ENCODE measurements at places on chromosomes 5 and 9.

DNA sequence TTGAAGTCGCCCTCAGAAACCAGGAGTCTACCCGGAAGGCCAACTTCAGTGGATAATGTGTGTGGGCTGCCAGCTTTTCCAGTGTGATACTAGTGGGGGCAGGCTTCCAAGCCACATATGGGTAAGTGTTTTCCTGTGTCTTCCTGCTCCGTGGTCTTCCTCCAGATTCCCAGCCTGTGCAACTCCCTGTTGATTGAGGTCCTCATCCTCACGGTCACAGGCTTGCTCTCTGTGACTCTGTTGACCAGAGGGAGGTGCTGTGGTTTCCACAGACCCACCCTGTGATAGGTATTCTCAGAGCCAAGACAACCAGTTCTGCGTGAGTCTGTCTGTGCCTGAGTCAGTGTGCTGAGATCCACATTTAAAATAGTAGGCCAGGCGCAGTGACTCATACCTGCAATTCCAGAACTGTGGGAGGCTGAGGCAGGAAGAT is 388.0 kb upstream of the IRX2 start:
- no peak for DNase-seq

- DNase-seq, result no peak
Observed at GRCh38 chr5:157582731-157583620, 7.4 kb upstream of the ADAM19 start.

DNA sequence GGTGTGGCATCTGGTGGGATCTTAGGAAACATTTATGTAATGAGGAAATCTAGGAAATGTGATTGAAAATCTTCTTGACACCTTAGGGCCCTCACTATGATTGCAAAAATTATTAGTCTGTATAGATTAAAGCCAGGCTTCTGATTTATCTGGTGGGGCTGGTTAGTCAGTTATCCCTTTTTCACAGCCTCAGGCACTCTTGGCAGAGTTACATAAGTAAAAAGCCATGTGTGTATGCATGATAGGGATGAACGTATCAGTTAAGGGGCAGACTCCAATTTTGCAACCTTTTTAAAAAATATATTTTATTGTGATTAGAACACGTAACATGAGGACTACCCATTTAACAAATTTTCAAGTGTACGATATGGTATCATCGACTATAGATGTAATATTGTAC is 30.6 kb upstream of the RAB14 start:
- no peak for DNase-seq

DNA sequence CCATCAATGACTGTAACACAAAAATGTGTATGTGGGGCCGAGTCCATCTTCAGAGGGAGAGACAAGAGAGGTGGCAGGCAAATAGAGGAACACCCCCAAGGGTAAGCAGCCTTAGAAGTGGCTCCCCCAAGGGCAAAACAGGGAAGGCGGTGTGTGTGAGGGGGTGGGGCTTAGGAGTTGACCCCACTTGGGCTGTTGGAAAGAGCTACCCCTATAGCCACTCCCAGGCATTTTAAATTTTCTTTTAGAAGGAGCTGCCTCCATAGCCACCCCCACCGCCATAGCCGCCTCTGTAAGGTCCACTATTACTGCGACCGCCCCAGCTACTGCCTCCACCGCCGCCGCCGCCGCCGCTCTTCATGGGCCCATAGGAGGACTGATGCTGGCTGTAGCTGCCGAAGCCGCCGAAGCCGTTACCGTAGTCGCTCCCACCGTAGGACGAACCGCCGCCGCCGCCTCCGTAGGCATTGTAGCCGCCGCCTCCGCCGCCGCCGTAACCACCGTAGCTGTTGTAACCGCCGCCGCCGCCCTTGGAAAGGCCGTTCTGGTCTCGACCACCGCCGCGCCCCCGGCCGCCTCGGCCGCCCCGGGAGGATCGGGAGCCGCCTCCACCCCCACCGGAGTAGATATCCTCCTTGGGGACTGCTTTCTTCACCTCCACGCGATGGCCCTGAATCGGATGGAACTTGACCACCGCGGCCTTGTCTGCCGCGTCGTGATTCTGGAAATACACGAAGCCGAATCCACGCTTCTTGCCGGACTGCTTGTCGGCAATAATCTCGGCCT is 1.1 kb downstream of the HNRNPA0 start:
- peak; percentile 36 for DNase-seq

- DNase-seq, result no peak
Observed at GRCh38 chr5:76850543-76851145, 830 bp downstream of the S100Z start.

GRCh38 chr9:36288070-36288469 is 29.8 kb upstream of the GNE start:
- DNase-seq, result no peak

- DNase-seq, result no peak
Observed at GRCh38 chr5:135046661-135047346, 12.8 kb upstream of the PITX1 start.

GRCh38 chr9:91882627-91883026 is 67.4 kb downstream of the ROR2 start:
- DNase-seq, result no peak

DNA sequence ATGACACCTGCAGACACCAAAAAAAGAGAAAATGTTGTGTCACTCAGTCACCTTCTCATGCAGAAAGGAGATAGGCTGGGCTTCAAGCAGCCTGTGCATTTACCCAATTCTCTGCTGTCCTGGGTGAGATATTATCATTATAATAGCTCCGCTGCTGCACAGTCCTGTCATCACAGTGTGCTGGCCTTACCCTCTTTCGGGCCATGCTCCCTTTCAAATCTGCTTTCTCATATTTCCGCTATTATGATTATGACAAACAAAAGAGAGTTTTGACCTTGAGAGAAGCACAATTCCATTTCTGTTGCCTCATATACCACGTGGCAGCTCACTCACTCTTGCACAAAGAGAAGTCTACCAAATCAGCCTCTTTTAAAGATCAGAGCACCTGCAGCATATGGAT is 1350.1 kb upstream of the ACO1 start:
- DNase-seq, result no peak

DNA sequence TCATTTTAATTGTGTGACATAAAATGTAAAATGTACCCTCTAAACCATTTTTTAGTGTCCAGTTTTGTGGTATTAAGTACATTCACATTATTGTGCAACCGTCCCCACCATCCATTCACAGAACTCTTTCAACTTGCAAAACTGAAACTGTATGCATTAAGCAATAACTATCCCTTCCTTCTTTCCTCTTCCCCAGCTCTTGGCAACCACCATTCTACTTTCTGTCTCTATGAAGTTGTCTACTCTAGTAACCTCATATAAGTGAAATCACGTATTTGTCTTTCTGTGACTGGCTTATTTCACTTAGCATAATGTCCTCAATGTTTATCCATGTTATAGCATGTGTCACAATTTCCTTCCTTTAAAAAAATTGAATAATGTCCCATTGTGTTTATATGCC is 142.4 kb downstream of the C9orf152 start:
- DNase-seq, result no peak

DNA sequence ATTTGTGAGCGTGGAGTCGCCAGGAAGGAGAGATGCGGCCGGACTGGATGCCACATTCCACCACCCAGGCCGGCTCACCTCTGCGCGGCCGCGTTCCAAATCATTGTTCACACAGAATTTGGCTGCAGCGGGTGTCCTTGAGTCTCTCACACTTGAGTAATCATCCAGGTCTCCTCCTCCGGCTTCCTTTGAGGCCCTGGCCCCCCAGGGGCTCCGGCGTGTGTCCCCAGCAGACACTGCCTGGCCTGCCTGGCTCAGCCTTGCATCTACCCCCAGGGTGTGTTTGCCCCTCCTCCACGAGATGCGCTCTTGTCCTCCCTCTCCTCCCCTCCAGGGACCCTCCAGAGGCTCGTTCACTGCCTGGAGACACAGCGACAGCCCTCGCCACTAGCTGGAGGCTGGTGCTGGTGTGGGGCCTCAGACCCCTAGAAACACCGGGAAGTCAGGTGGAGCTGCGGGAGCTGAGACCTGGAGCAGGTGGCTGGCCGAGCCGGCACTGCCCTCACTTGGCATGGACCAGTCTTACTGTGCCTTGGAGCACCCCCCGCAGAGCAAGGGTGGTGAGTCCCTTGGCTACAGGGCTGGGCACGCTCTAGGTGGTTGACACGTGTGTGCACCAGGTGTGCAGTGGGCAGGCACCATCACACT is 7.0 kb upstream of the SLC9A3 start:
- no peak for DNase-seq

DNA sequence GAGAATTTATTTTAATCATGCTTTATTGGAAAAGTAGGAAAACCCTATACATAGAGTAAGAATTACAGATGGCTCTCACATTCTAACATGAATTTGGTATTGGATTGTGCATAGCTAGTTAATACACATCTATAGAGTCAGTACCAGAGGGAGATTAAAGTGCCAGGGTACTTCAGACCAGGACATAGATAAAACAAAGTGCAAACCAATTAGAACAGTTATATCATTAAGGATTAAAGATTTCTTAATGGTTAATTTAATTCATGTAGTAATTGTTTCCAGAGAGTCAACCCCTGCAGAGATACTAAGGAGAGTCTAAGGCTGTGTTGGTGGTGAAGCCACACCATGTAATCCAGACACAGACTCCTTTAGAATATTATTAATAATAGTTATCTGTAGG is 8.8 kb downstream of the ISOC1 start:
- DNase-seq, result no peak

- no peak for DNase-seq
Observed at GRCh38 chr9:20023961-20024571, 235.2 kb upstream of the SLC24A2 start.

- DNase-seq, result no peak
Observed at GRCh38 chr9:137619240-137620047, 639 bp downstream of the EHMT1 start.

- DNase-seq, result no peak
Observed at GRCh38 chr5:73170522-73170921, 2.5 kb upstream of the TMEM174 start.

DNA sequence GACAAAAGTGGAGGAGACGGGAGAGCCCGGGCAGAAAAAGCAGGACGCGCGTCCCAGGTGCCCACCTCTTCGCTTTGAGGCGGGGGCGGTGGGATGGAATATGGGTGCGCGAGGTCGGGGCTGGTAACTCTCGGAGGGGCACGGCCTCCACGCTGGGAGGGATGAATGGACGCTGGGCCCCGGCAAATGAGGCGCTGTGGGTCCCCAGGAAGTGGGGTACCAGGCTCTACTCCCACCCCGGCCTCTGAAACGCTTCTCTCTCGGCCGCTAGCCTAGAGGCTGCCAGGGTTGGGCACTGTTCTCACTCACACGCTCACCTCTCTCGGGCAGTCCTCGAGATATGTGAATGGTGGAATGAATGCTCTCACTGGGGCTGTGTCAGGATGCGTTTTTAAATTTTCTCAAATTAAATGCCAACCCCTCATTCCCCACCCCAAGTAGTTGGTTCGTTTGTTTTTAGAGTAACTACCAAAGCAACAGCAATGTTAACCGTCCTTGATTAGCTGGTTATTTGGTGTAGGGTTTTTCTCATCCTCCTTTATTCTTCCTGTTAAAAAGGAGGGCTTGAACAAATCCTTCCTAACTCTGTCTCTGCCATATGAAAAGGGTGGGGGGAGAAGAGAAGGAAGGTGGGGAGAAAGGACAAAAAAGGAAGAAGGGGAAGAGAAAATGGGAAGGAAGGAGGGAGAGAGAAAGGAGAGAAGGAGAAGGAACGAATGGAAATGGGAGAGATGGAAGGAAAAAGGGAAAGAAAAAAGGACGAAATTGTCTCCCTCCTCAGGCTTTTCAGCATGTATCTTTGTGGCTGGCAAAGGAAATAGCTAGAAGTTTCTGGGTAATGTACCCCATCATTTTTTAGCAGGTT is 1.3 kb upstream of the EBF1 start:
- no peak for DNase-seq

GRCh38 chr9:77507212-77507961 is 140.7 kb downstream of the GNA14 start:
- no peak for DNase-seq

GRCh38 chr5:174876-175465 is 16.3 kb upstream of the LRRC14B start:
- DNase-seq, result no peak

- no peak for DNase-seq
Observed at GRCh38 chr9:24118190-24118589, 292.1 kb upstream of the ELAVL2 start.

GRCh38 chr9:135309763-135310125 is 169.8 kb upstream of the PPP1R26 start:
- no peak for DNase-seq

- no peak for DNase-seq
Observed at GRCh38 chr9:92509050-92509449, 26.7 kb downstream of the ECM2 start.

- DNase-seq, result no peak
Observed at GRCh38 chr9:91837981-91838731, 111.9 kb downstream of the ROR2 start.

GRCh38 chr9:22040760-22041159 is 31.7 kb upstream of the CDKN2B start:
- DNase-seq, result no peak

Measured in activated gamma-delta T cell treated with Interleukin-2 at 50 U/mL for 16 hours (primary cell).